ENCODE measurements at places on chromosomes 1 and 21. TPM values are rescaled to one million over a fixed set of nuclear protein-coding genes. Genes with fewer than 3 reads are reported as not detected.

The KLHDC9 gene
- total RNA-seq = 2.4 TPM

The LSS gene
- total RNA-seq = 41.7 TPM

The FOXJ3 gene
- 44.2 TPM for total RNA-seq

DNA sequence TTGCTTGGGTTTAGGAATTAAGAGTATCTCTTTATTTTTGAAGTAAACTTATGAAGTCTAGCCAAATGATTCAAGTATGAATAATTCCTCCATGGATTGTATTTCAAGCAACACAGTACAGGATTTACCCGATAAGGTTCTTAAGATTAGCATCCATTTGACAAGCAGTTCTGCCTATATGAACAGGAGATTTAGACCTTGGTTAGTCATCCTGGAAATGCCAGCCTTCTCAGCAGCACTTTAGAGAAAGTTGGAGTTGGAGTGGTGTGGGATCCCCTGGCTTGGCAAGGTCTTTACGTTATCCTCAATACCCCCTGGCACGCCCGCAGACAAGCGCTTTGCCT, 1.6 kb downstream of the BCAR3 start:
- DNase-seq = no peak

- DNase-seq = no peak
Measured at GRCh38 chr21:44869781-44870747, 3.4 kb downstream of the PTTG1IP start.

DNA sequence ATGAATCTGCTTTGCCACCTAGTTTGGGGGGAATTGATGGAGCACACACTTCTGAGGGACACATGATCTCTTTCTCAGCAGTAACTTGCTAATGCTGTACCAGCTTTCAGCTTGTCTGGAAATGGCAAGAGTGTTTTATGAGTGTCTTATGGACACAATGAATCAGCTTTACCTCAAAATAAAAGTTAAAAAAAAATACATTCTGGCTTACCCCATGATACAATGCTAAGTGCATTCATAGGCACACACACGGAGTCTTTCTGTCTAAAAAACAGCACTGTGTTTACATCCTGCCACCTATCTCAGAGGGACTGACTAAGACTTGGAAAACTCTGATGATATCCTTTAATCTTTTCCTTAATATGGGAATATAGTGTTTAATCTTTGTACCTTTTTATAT, 455.5 kb upstream of the ADAMTS5 start:
- no peak for DNase-seq

- no peak for DNase-seq
Measured at GRCh38 chr1:94621395-94621794, 79.8 kb upstream of the F3 start.

DNA sequence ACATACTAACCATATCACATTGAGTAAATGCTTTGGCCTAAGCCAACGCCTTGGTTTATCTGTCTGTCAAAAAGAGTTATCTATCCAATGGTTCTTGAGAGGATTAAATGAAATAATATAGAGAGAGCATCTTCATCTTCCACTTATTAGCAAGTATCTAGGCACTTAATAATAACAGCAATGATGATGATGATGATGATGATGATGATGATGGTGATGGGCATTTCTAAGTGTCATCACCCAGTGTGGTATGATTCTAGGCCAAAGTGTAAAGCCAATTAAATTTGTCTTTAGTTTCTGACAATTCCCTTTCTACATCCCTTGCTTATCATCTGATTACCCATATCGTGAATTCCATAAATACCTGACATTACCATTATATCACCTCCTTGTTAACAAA, 65.7 kb upstream of the LRRC53 start:
- no peak for DNase-seq

GRCh38 chr1:150271291-150271959, 1.2 kb upstream of the C1orf54 start:
- no peak for DNase-seq

DNA sequence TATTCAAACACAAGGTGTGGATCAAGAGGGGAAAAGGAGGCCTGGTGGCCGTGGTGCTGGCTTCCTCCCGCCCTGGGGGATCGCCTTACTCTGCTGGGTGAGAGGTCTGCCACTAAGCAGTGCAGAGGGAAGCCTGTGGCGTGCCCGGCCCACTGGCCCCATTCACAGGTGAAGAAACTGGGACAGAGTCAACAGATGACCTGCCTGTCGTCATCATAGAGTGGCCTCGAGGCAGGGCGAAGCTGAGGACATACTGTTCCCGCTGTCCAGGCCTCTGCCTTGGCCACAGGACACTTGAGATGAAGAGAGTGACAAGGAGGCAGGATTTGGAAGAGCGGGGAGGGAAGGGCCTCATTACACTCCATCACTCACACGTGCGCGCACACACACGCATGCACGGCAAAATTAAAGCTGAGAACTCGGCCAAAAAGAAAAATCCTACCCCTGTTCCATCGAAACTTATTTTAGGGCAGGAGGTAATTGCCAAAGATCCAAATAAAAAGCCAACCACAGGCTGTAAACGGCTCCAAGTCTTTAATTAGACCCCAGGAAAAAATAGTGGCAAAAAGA, 50.5 kb downstream of the CASZ1 start:
- DNase-seq = no peak

DNA sequence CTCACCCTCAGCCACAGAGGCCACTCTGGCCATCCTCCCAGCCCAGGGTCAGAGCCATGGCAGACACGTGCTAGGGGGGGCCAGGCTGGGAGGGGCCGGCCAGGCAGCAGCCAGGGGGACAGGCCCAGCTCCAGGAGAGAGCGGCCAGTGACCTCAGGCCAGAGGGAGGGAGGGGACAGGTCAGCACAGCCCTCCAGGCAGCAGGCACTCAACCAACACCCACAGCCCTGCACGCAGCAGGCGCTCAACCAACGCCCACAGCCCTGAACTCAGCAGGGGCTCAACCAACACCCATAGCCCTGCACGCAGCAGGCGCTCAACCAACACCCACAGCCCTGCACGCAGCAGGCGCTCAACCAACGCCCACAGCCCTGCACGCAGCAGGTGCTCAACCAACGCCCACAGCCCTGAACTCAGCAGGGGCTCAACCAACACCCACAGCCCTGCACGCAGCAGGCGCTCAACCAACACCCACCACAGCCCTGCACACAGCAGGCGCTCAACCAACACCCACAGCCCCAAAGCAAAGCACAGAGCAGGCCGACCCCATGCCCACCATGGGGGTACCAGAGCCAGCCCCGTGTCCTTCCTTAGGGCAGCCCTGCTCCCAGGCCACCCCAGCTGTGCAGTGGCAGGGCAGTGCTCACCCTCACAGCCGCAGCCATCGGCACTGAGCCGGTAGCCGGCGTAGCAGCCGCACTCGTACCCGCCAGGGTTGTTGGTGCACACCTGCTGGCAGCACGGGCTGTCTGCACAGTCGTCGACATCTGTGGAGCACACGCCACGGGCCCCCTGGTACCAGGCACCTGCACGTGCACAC, 55.9 kb downstream of the ARHGEF16 start:
- DNase-seq = no peak

DNA sequence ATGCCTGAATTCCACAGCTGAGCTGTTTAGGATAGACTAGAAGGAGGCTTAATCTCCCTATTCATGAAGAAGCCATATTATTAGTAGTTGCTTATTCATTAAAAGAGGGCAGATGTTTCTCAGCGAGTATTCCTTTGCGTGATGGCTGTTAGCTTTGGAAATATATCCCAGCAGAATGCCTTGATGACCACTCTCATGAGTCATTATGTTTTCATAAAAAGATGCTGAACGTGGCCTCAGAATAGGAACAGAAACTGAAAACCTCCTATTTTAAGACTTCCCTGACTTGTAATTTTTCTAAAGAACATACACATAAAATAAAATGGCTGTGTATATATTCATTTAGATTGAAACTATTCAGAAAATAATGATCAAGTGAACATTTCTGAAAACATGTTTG, 9.6 kb upstream of the PLA2G4A start:
- no peak for DNase-seq

DNA sequence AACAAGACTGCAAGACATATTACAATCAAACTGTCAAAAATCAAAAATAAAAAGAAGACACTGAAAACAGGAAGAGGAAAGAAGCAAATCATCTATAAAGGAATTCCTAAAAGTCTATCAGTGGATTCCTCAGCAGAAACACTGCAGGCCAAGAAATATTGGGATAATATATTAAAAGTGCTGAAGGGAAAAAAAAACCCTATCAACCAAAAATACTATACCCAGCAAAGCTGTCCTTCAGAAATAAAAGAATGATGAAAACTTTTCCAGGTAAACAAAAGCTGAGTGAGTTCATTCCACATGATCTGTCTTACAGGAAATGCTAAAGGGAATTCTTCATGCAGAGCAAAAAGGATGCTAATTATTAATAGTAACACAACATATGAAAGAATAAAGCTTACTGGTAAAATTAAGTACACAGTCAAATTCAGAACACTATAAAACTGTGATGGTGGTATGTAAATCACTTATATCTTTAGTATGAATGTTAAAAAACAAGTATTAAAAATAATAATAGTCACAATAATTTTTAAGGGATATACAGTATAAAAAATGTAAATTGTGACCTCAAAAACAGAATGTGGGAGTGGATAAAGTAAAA, 12.9 kb upstream of the ACP6 start:
- no peak for DNase-seq

DNA sequence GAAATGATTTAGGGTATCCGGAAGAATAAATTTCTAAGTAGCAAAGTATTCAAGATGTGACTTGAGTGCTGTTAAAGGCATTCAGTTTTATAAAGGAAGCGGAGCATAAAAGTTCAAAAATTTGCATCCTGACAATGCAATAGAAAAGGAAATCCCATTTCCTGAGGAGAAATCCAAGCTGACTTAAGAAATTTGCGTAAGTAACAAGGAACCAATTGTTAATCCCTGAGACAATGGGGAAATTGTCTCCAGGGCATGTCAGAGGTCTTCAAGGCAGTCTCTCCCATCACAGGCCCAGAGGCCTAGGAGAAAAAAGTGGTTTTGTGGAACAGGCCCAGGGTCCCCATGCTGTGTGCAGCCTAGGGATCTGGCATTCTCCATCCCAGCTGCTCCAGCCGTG, 416.0 kb downstream of the PRDM2 start:
- no peak for DNase-seq
